ENCODE measurements at places on chromosomes 5 and 9.
A peak's percentile ranks its signal among the peaks of the same experiment; 100 is the strongest.

- no peak for DNase-seq
Observed at GRCh38 chr5:52759331-52759730, 28.4 kb upstream of the ITGA1 start.

GRCh38 chr9:13993632-13994185 is 320.2 kb downstream of the NFIB start:
- no peak for DNase-seq

- no peak for DNase-seq
Observed at GRCh38 chr9:99411068-99411467, 189.0 kb downstream of the SEC61B start.

DNA sequence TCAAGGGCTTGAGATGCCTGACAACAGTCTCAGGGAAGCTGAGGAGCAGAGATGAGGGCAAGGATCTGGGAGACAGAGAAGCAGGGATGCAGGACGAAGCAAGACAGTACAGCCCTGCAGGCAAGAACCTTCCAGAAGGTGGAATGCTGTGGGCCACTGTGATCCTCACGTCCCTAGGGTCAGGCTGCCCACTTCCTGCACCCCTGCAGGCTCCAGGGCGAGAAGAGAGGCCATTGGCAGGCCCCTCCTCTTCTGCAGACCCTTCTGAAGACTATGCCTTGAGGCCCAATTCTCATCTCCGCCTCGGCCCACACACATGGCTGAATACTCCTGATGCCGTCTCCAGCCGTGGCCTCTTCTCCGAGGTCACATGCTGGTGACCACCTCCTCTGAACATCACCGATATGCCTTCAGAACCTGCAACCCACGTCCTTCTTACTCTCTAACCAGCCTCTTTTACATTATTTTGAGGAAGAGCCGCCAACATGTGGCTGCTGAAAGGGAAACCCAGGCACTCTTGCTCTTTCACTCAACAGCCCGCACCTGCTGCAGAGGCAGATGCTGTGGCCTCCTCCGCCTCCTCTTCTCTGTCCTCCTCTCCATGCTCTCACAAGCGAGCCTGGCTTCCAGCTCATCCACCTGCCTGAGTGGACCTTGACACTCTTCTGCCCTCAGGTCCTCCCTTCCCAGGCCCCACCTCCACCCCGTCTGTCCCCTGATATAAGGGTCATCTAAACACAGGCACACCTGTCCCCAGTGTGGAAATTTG is 181.5 kb downstream of the IRX2 start:
- DNase-seq = no peak

GRCh38 chr5:135491038-135491551 is 38.9 kb upstream of the TIFAB start:
- no peak for DNase-seq

DNA sequence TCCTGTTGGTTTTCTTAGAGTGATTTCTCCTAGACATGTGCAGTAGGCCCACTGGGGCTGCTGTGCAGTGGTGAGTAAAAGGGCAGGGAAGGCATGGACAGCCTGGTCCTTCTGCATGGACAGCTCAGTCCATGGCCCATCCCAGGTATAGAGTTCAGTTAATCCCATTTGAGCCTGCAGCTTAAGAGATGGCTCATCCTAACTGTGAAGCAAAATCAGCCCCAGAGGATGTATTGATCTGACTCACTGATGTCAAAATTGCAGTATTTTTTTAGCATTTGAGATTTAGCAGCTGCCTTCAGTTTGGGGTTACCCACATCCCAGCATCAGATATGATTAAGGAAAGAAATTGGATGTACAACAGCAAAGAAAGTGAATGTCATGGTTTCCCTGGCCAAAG is 93.4 kb downstream of the PDE6A start:
- DNase-seq = no peak

DNA sequence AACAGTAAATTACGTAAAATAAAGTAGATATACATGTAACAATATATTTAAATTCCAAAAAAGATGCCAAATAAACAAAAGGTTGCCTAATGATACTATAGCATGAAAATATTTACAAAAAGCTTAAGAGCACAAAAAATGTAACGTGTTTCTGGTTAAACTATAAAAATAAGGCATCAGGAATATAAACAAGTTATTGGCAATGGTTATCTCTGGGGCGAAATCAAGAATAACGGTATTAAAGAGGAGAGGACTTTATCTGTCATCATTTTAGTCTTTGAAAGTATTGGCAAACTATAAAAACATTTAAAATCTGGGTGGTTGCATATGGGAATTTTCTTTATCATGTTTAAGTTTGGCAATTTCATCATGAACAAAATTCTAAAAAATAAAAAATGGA is 1599.2 kb downstream of the MAT2B start:
- DNase-seq = no peak

DNA sequence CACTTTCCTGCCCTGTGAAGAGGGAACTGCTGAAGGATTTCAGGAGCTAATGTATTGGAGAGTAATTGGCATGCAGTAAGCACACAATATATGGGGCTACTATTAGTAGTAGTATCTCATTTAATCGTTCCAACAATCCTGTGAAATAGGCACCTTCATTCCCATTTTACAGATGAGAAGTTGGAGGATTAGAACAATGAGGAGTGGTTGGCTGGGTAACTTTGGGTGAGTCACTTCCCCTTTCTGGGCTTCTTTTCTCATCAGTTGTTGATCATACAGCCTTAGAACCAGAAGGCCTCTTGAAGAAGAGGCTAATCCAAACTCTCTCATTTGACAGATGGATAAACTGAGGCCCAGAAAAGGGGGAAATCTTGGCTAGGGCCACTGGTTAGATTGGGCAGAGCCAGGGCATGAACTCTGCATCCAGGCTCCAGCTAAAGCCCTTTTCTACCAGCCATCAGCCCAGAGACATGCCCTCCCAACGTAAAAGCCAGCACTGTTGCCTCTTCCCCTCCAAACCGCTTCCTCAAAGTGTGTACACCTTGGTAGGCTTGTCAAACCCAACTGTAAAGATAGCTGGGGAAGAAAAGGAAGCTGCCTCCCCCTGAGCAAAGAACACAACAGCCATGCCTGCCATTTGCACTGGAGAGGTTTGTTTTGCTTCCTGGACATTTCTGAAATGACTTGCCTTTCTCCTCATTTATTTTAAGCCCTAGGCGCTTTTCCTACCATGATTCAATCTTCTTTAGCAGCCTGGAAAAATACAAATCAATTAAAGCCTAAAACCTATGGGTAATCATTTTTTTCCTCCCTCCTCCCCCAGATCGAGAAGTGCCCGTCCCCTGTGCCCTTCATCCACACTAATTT is 992 bp downstream of the SPACA9 start:
- DNase-seq = no peak

- no peak for DNase-seq
Observed at GRCh38 chr9:71644819-71645362, 123.4 kb downstream of the CEMIP2 start.

GRCh38 chr5:57181154-57181553 is 7.3 kb downstream of the GPBP1 start:
- DNase-seq = no peak

- peak; percentile 22 for DNase-seq
Observed at GRCh38 chr9:125820100-125820804, 73.1 kb downstream of the PBX3 start.

GRCh38 chr5:110536120-110537115 is 190.1 kb downstream of the TMEM232 start:
- DNase-seq = peak; percentile 39

GRCh38 chr5:116883875-116884274 is 309.3 kb upstream of the SEMA6A start:
- DNase-seq = no peak

DNA sequence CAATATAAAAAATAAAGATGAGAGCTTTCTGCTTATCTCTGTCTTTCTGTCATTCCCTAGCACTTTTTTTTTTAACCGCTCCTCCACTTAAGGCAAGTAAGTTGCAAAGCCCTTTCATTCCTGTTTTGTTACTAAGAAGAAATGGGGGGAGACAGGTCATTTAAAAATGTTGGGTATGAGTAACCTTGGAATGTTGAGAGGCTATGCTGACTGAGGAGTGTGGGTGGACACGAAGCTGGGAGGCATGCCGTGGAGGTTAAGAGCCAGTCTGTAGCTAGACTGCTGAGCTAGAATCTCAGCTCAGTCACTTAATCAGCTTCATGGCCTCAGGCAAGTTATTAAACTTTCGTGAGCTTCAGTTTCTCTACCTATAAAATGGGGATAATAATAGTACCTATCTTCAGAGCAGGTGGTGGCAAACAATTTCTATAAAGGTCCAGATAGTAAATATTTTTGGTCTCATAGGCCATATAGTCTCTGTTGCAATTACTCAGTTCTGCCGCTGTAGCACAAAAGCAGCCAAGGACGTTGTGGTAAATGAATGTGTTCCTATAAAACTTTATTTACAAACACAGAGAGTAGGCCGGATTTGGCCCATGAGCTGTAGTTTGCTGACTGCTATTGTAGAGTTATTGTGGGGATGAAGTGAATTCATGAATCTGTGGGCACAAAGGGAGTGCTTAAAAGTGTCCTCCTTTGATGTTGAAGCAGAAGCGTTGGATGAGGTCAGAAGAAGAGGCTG is 220.0 kb downstream of the GABBR2 start:
- DNase-seq = peak; percentile 52

DNA sequence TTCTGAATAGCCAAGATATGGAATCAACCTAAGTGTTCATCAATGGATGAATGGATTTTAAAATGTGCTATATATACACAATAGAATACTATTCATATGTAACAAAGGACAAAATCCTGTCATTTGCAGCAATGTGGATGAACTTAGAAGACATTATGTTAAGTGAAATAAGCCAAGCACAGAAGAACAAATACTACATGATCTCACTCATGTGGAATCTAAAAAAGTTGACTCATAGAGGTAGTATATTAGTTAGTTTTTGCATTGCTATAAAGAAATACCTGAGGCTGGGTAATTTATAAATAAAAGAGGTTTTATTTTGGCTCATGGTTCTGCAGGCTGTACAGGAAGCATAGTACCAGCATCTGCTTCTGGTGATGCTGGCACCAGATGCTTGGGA is 8.1 kb downstream of the CATSPER3 start:
- no peak for DNase-seq

DNA sequence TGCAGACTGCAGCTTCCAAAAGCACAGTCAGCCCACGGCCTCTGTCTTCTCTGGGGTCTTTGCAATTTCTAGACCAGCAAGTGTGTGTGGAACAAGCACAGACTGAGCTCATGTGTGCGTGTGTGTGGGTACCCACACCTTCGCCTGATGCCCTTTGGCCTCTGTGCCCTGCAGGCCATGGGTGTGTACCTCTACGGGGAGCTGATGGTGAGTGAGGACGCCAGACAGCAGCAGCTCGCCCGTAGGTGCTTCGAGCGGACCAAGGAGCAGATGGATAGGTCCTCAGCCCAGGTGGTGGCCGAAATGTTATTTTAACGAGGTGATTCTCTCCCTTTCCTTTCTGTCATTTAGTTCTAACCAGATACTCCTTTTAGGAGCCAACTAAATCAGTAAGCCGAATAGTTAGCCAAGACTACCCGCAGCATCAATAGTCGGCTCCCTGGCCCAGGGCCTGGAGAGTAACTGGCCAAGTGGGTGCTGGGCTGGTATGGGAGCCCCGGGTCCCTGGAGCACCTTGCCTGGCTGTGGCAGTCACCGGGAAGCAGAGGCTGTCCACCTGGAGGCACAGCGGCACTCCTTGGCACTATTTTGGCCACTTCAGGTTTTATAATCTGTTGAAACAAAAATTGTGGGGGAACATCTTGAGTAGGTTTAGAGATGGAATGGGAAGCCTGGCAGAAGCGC is 235.0 kb downstream of the FANCC start:
- DNase-seq = no peak

DNA sequence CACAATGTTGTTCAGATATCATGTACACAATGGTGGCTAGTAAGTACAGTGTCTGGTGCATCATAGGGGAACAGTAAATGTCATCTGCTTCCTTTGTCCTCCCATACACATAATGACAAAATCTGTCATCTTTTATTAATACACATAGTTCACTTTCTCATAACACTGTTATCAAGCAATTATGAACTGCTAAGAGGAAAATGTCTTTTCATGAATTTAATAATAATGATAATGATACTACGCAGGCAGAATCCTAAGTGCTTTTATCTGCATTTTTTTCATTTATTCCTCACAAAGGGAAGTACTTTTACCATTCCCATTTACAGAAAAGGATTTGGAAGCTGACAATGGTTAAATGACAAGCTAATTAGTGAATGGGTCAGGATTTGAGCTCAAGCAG is 35.7 kb downstream of the DPYSL3 start:
- DNase-seq = no peak

DNA sequence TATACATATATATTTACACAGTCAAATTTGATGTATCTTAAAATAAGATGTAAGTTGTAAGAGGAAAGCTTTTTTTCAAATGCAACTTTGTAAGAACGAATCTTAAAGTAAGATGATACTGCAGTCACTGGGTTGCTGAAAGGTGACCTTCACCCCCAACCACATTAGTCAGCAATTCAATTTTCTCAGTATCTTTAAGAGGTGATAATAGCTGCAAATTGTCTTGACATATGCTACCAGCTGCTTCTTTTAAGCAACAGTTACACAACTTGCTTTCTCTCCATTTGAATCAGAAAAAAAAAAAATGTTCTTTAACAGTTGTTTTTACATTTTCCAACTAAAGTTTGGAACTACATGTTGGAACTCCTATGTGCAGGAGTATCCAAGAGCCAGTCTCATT is 246.6 kb upstream of the CCNG1 start:
- no peak for DNase-seq

DNA sequence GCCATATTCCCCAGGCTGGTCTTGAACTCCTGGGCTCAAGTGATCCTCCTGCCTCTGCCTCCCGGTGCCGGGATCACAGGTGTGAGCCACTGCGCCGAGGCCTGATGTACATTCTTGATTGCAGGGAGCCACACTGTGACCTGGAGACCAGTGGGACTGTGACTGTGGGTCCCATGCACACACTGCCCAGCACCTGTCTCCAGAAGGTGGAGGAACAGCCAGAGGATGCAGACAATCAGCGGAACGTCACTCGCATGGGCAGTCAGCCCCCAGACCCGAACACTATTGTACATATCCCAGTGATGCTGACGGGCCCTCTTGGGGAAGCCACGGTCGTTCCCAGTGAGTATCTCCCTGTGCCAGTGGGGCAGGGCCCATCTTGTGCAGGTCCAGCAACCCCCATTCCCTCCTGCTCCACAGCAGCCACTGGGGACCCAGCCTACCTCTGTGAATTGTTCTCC is 147.3 kb downstream of the CACNA1B start:
- DNase-seq = no peak

DNA sequence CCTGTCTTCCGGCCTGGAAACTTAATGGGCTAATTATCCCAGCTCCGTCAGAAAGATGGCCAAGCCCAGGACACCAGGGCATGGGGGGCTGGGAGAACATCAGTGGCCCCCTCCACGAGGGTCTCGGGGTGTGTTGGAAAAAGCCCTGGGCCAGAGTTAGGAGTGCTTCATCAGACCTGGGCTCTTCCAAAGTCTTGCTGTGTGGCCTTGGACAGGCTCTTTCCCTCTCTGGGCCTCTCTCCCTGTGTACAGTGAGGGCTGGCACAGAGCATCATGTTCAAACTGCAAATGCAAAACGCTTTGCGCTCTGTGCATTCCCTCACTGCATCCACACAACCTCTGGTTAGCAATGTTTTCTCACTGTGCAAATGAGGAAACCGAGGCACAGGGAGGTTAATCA is 48.3 kb downstream of the ASS1 start:
- DNase-seq = no peak

GRCh38 chr5:65034029-65034812 is 265.5 kb downstream of the CWC27 start:
- peak; percentile 23 for DNase-seq

All from fibroblast of gingiva (primary cell).